Urothelium cell line (cell line): ENCODE measurements at places on chromosomes 2 and 18.

GRCh38 chr2:77487074-77487803 is 34.9 kb downstream of the LRRTM4 start:
- DNase-seq: no peak

- DNase-seq: no peak
Observed at GRCh38 chr2:15059870-15060512, 427.5 kb downstream of the LRATD1 start.

DNA sequence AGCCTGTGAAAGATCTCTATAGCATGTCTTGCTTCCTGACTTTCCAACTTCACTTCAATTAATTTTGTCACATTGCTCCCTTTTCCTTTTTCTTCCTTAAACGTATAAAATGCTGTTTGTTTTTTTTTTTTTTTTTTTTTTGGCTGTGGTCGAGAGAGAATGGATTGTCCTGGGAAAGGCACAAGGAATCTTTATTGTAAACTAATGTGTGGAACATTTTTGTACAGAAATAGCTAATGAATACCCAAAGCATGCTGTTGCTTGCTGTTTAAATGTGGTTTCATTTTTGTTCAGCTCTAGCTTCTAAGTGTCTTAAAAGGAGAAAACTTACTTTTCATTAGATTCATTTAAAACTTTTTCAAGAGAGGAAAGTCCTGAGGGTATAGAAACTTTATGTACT is 105.5 kb downstream of the GPD2 start:
- no peak for DNase-seq

DNA sequence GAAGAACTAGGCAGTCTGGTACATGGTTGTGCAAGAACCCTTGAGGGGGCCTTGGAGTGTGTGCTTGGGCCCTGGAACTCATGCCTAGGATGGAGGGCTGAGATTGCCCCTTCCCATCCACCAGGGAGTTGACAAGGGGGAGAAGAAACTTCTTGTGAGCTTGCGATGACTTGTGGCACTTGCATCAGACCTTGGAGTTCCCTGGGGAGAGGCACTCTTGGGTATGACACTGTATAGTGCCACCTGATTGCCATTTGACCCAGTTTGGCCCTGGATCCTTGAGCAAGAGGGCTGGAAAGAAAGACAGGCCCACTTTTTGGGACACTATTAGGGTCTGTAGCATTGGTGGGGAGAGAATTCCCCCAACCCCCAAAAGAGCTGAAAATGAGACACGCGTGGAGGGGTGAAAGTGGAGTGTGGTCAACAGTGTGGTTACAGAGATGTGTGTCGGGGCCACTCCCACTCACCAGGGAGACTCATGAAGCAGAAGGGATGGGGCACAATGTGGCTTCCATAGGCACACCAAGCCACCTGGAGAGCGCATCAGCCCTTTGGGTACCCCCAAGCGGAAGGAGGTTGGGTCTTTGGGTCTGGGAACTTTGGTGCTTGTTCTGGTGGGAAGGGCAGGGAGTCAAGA is 101.3 kb downstream of the MSH2 start:
- no peak for DNase-seq

DNA sequence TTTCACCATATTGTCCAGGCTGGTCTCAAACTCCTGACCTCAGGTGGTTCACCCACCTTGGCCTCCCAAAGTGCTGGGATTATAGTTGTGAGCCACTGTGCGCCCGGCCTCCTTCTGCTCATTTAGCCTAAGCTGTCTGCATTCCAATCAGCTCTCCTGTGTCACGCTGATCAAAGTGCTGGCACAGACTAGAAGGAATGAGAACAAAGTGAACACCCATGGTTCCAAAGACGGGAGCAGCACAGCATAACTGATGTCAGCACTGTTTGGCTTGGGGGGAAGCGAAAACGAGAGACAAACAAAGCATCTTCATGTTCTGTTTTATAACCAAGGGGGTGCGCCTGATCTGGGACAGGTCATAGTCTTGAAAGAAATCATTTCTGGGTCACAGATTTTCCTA is 43.3 kb downstream of the DIPK1C start:
- DNase-seq: no peak

GRCh38 chr2:69745035-69745434 is 3.1 kb downstream of the ANXA4 start:
- DNase-seq: no peak

GRCh38 chr2:181992776-181993175 is 7.1 kb downstream of the PPP1R1C start:
- DNase-seq: no peak

DNA sequence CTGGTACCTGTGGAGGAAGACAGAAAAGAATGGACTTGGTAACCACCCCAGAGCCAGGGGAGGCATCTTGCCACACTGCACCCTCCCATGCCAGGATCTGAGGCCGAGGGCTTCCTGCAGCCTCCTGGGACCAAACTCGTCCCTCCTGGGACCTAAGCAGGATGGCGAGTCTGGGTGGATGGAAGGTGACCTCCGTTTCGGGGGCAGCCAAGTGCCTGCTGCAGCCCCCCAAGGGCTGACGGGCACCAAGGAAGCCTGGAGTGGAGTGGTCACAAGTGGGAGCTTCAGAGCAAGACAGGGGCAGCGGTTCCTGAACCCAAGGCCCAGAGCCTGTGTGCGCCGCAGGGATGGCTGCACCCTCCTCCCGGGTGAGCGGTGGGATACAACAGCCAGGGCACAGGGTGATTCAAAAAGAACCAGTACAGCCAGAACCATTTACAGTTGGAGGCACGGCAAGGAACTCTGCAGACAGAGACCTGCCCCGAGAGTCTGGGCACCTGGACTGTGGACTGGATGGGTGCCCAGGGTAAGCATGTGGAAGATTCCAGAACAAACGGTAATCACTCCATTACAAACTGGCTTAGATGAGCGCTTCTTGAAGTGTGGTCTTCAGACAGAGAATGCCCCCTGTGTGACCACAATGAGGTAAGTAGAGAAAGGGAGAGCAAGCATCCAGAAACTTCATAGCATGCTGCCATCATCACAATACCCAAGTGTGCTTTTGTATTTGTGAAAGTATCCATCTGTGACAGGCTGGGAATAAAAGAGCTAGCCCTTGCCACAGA is 12.1 kb downstream of the HS1BP3 start:
- DNase-seq: no peak

DNA sequence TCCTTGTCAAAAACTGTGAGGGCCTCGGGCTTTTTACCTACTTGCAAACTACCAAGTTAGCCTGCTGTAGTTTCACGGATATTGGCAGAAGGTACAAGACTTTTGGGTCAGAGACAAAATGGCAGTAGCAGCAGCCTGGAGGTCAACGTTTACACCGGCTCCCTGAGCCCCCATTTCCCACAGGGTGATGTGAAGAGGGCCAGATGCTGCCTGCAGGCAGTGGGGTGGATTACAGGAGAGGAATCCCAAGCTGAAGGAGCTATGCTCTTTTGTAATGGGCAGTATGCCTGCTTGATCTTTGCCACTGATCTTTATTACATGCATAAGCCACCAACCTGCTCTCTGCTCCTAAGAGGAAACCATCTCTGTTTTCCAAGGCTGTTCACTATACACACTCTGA is 29.5 kb upstream of the SP5 start:
- DNase-seq: no peak

- DNase-seq: no peak
Observed at GRCh38 chr2:178723786-178724346, 83.4 kb downstream of the TTN start.

GRCh38 chr2:68156419-68156818 is 1.3 kb upstream of the PNO1 start:
- DNase-seq: no peak
